ENCODE measurements at places on chromosomes 13 and 19. TPM values are rescaled to one million over a fixed set of nuclear protein-coding genes. Genes with fewer than 3 reads are reported as not detected.

Gene SPRED3
- total RNA-seq = 1.8 TPM

Gene TJP3
- total RNA-seq = 5.2 TPM

Gene PLIN4
- total RNA-seq = 0.11 TPM

Gene ZNF112
- total RNA-seq = 0.30 TPM

DNA sequence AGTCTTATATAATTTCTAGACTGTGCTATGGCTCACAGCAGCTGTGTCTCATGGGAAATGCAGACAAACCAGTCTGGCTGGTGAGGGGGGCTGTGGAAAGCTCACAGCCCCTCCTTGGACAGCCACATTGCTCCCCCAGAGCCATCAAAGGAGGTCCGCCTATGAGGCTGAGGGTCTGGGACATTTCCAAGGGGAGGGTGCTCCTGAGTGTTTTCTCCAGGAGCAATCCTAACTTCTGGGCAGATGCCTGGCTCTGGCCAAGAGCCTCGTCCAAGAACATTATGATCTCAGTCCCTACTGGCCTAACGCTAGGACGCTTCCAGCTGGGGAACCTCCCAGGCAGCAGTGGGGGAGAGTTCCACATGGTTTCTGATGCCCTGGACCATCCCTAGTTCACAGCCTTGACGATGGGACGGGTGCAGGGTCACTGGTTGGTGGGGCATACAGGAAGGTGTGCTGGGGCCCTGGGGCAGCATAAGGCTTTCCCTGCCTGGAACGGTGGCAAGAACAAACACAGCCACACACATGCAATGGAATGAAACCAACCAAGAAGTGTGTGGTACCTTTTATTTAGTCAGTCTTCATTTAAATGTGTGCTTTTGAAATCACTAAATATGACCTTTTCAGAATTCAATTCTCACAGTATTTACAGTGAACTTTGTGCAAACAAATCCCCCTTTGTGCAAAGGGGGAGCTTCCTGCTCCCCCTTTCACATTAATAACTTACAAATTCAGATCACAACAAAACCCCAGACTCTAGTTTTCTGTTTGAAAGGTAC lies 60.6 kb downstream of the CDADC1 start:
- DNase-seq = no peak

- no peak for DNase-seq
These were observed 55.7 kb upstream of the MEDAG start for GRCh38 chr13:30850204-30850866.

- no peak for DNase-seq
These were observed 697.8 kb downstream of the DACH1 start for GRCh38 chr13:71169180-71169579.

DNA sequence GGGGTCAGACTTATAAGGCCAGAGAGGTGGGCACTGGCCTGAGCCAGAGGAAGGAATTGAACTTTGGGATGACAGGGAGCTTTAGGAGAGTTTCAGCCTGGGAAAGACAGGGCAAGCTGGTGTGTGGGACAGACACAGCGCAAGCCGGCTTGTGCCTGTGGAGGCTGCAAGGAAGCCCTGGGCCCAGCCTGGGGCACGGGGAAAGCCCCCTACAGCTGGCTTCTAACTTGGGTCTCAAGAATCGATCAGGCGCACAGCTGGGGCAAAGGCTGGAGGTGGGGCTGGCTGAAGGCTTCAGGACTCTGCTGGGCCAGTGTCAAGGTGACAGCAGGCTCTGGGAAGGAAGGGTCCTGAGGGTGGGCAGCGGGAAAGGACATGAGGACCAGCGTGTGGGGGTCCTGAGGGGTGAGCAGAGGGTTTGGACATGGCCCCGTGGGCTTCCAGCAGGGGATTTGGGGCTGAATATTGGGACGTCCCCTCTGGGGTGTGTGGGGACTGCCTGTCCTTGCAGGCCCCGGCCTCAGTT lies 3.0 kb downstream of the PTOV1 start:
- peak; percentile 25 for DNase-seq

DNA sequence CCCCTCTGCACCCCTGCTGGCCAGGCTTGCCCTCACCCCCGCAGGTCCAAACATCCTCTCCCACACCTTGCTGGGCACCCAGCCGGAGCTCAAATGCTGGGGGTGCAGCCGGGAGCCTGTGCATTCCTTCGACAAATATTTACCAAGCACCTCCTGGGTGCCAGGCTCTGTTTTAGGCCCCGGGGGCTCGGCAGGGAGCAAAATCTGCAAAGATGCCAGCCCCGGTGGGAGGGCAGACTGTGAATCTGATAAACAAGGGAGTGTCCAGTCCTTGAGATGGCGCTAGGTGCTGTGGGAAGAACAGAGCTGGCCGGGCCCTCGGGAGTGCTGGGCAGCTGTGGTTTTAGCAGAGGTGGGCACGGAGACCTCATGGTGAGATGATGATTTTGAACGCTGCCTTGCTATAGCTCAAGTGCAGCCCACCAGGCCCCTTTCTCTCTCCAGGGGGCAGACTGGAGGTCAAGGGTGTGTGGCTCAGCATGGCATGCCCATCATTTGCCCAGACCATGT lies 10.6 kb downstream of the NFIX start:
- no peak for DNase-seq

GRCh38 chr13:57933606-57934005 lies 302.1 kb downstream of the PCDH17 start:
- DNase-seq = no peak

GRCh38 chr13:89897681-89898080 lies 1449.8 kb upstream of the MIR17HG start:
- no peak for DNase-seq

- no peak for DNase-seq
These were observed 4.9 kb downstream of the ACTMAP start for GRCh38 chr19:40745402-40745780.

DNA sequence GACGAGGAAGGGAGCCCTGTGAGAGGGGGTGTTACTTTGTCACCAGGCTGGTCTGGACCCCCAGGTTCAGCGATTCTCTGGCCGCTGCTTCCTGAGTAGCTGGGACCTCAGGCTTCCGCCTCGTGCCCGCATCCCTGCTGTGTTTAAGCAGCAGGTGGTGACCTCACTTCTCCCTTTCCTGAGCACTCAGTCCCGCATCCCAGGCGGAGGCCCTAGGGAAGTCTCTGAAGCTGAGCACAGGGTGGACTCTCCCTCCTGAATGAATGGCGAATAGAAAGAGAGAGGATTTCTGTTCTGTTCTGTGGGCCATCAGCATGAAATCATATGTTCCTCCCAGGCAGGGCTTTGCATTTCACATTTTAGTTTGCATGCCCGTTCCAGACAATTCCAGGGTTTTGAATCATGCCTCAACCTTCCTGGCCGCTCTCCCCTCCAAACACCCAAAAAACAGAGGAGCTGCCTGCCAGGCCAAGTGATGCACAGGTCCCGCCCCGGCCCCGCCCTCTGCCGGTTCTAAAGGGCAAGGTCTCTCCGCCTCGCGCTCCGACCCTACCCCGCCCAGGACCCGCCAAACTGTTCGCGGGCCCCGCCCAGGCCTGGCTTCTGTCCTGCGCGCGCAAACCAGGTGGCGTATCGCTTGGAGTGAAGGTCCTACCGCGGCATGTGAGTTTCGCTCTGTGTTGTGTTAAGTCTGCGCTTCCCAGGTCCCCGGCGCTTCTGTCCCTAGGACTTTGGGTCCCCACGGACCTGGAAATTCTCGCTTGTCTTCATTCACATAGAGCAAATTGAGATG lies 35.1 kb upstream of the ZNF808 start:
- peak; percentile 36 for DNase-seq
